ENCODE measurements at places on chromosomes 16 and 17.
A peak's percentile ranks its signal among the peaks of the same experiment; 100 is the strongest.

GRCh38 chr17:6392609-6393350, 42.1 kb downstream of the AIPL1 start:
- no peak for DNase-seq

DNA sequence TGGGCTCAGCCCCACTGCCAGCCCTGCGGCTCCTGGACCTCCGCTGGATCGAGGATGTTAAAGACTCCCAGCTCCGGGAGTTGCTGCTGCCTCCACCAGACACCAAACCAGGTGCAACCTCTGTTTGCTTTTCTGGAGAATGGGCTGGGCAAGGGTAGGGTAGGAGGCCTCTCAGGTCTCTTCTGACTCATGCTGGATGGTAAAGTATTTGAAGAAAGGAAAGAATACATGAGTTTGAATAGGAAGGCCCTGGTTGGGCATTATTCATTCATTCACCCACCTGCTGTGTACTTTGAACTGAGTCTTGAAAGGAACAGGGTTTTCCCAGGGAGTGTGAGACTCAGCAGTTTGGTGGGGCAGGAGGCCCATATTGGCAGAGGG, 6.5 kb upstream of the ORAI3 start:
- no peak for DNase-seq

- DNase-seq: no peak
Observed at GRCh38 chr17:58378733-58379510, 26.9 kb upstream of the SUPT4H1 start.

GRCh38 chr17:72525225-72526015, 404.6 kb downstream of the SOX9 start:
- DNase-seq: no peak

GRCh38 chr17:28031174-28031573, 11.3 kb upstream of the NLK start:
- no peak for DNase-seq

DNA sequence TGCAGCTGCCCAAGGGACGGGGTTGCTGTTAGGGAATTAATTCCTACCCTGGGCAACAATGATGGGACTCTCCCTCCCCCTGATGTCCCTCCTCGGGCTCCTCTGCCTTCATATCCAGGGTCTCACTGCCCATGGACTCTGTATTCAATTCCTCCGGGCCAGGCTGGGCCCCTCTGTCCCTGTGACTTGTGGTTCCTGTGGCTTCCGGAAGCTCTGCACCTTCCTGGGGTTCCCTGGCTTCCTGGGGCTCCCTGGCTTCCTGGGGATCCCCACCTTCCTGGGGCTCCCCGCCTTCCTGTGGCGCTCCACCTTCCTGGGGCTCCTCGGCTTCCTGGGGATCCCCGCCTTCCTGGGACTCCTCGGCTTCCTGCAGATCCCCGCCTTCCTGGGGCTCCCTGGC, 35.2 kb downstream of the SRL start:
- no peak for DNase-seq

DNA sequence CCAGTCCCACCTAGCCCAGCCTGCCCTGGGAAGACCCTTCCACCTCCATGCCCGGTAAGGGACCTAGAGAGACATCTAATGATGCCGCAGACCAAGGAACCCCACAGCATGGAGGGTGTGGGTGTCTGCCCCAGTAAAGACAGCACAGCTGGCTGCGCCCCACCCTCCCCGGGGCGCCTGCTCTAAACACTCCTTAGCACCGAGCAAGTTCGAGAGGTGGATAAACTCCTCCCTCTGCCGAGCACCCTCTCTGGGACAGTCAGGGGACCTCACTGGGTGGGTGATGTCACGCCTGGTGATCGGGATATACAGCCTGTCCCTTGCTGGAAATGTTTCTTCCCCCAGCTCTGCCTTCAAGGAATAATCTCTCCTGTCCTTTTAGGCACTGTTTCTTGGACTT, 16.7 kb upstream of the DNAI2 start:
- no peak for DNase-seq

DNA sequence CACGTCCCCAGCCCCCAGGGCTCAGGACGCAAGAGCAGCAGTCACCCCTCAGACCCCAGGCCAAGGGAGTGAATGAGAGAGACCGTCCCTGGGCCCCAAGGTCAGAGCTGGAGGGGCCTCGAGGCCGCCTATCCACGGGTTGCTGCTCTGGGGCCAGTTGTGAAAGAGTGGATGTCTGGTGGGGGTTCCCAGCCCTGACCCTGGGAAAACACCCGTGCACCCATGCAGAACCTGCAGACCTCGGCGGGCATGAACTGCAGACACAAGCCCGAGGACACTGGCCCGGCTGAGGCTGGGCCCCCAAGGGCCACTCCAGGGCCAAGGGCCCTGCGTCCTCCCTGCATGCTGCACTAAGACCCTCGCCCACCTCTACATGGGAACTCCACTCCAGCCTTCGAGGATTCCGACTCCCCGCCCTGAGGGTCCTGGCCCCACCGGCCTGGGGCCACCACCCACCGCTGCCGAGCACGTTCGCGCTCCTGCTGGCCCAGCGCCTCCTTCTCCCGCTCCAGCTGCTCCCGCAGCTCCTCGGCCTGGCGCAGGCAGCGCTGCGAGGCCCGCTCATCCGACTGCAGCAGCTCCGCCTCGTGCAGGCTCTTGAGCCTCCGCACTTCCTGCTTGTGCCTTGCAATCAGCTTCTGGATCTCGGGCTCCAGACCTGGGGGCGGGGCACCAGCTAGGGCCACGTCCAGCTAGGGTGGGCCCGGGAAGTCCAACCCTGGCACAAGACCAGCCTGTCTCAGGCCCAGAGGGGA, 27.6 kb upstream of the AATK start:
- no peak for DNase-seq

- DNase-seq: no peak
Observed at GRCh38 chr16:83624429-83625120, 183.2 kb upstream of the HSBP1 start.

- DNase-seq: peak; percentile 27
Observed at GRCh38 chr16:47524007-47524405, 62.9 kb downstream of the PHKB start.

DNA sequence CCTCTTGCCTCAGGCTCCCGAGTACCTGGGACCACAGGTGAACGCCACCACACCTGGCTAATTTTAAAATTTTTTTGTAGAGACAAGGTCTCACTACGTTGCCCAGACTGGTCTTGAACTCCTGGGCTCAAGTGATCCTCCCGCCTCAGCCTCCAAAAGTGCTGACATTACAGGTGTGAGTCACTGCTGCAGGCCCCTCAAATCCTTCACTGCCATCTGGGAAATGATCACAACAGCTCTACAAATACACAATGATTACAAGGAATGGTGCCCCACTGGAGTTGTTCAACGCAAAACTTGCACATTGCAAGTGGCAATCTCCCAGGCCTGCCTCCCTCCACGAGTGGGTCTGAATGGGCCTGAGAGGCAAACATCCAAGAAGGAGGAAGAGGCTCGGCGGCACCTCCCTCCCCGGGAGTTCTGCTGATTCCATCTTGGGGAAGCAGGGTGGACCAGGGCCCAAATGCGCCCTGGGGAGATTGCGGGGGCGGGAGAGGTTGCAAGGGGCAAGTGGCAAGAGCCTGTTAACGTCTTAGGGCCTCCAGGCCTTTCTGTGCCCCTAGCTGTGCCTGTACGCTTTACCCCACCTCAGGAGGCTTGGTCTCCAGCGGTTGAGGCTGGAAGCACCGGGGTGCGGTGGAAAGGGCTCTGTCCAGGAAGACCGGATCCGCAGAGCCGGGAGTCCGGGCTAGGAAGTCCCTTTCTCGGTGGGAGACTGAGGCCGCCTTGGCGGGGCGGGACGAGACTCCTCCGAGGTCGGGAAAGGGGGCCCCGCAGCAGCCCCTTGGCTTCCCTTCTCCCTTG, 656 bp upstream of the IGFBP4 start:
- no peak for DNase-seq

DNA sequence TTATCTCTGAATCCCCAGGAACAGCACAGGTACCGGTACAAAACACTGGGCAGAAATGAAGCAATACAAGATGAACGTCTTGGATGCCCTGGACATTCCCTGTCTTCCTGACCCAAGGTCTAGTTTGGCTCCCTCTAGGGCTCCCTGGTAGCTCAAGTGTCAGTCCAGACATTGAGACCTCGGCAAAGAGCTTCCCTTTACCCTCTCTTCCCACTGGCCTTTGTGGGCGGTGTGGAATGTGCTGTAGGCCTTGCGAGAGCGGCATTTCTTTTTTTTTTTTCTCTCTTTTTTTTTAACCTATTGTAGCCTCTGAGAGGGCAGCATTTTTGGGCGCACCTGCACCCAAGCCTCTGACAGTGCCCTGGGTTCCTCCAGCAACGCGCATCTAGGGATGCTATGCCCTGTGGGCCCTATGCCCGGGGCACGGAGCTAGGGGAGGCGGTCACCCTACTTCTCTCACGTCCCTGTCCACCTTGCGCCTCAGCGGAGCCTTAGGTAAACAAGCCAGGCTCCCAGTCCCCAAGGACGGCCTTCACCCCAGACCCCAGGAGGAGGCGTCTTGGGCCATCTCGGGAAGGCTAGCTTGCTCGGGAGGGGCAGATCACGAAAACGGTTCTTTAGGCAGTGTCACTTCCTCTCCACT, 1.2 kb upstream of the NFATC3 start:
- DNase-seq: no peak

DNA sequence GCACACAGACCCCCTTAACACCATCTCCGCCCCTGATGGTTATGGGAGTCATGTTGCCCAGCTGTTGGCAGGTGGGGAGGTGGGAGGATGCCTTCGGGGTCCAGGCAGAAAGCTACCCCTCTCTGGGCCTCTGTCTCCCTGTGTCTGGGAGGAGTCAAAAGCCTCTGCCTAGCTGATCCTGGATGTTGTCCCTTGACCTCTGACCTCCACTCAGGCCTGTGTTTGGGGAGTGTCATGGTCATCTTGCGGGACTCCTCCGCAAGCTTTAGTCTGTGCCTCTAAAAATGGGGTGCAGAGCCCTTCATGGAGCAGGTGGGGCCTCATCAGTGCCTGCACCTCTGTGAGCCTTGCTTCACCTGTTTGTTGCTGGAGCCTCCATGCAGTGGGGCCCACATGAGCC, 3.8 kb downstream of the LLGL1 start:
- no peak for DNase-seq

GRCh38 chr16:30663820-30664219, 5.6 kb downstream of the FBRS start:
- no peak for DNase-seq

DNA sequence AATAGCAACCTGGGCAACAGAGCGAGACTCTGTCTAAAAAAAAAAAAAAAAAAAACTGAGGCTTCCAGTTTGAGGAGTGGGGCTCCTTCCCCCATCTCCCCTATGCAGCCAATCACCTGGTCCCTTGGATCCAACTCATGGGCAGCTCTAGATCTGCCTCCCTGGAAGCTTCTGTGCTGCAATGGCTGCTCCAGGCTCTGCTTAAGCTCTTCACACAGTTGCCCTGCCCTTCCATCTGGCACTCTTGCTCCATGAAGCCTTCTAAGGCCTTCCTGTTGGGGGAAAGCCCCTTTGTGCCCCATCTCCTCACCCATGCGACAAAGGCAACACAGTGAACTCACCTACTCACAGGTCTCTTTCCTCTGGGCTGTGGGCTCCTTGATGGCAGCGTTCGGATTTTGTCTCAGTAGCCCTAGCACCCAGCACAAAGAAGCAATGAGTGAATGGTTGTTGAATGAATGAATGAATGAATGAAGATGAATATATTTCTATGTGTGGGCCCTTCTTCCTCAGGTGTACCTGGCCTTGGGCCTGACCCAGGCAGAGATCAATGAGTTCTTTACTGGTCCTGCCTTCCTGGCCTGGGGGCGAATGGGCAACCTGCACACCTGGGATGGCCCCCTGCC, 1.9 kb downstream of the NAGLU start:
- DNase-seq: no peak

DNA sequence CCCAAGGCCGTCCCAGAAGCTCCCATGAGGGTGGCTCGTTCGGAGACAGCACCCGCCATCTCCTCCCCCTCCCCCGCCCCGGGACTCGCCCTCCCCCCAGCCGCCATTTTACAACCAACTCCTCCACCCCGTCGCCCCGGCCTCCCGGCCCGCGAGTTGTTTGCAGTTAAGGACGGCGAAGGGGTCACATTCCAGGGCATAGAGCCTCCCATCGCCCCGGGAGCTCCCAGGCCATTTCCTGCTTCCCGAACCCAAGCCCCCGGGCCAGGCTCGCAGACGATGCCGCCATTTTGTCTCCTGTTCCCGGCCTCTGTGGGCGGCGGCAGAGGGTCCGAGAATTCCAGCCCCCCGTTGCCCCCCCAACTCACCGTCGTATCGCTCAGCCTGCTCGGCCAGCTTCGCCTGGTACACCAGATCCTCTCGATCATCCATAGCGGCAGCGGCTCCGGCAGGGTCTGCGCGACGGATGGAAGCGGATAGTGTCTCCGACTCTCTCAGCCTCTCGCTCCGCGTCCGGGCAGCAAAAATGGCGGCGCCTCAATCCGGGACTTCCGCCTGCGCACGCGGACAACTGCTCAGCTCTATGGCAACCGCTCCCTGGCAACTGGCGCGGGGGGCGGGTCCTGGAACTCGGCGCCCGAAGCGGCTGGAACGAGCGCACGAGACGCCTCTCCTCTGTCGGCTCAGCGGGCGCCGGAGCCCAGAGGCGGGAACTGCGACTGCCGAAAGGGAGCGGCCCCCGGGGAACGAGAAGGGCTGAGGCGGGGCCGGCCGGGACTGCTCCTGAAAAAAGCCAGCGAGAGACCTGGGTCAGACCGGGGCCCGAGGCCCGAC, at the start of gene YWHAE:
Gene YWHAE, minus strand, starts transcription at position 544 of the 834 bp plus-strand sequence. Its CDS starts 112 bp downstream, at position 432.
- DNase-seq: peak; percentile 77

DNA sequence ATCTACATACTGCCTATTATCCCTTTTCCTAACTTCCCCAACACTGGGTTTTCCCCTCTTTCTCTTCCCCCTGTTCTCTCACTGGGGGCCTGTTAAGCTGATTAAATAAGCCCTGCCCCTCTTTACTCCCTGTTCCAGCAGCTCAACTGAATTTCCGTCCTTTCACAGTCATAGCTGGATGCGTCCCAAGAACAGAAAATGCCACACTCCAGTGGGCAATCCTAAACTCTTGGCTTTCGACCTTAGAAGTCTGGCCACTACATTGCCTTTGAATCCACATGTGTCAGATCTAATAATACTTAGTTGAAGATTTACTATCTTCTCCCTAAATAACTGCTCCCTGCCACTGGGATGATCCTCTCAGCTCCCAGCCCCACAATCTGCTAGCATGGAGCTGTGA, 34.5 kb downstream of the KCNJ16 start:
- no peak for DNase-seq

GRCh38 chr16:1182316-1182671, 29.4 kb downstream of the CACNA1H start:
- DNase-seq: no peak

GRCh38 chr16:55505333-55506015, 3.4 kb upstream of the LPCAT2 start:
- no peak for DNase-seq

GRCh38 chr17:42678951-42679491, 2.2 kb upstream of the PLEKHH3 start:
- DNase-seq: no peak

All from LNCaP clone FGC (cell line).